ENCODE measurements at places on chromosomes 6 and 20.

GRCh38 chr6:106318851-106319250 lies 6.7 kb downstream of the ATG5 start:
- DNase-seq, result no peak

DNA sequence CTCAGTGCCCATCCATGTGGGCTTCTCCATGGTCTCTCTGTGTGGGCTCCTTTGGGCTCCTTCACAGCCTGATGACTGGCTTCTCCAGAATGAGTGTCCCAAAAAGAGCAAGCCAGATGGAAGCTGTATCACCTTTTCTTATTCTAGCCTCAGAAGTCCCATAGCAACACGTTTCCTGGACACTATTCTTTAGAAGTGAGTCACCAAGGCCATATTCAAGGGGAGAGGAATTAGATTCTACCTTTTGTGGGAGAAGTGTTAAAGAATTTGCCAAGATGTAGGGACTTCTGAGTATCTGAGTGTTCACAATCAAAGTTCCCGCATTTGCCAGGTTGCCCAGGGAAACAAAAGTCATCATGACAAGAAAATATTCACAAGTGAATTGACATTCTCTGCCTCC lies 20.7 kb upstream of the TBC1D22B start:
- DNase-seq, result no peak

DNA sequence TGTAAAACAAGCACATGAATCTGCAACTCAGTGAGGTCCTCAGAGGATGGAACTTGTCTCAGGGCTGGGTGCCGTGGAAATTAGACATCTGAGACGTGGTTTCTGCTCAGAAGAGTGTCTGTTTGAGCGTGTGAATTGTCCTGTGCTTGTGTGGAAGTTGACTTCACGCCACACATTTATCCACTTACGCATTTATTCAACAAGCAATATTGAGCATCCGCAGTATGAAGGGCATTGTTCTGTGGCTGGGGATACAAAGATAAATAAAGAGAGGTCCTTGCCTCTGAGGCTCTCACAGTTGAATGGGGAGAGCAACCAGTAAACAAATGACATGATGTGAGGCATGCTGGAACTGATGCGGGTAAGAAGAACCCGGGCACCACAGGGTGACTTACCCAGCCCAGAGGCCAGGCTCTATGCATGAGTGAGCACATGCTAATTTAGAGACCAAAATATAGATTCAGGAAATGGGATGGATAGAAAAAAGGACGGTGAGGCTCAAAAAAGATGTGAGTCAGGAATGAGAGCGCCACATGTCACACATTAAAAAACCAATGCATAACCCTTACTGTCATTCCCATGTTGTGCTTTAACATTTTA lies 60.4 kb downstream of the SOBP start:
- no peak for DNase-seq

GRCh38 chr6:92521553-92521952 lies 897.8 kb downstream of the EPHA7 start:
- no peak for DNase-seq

DNA sequence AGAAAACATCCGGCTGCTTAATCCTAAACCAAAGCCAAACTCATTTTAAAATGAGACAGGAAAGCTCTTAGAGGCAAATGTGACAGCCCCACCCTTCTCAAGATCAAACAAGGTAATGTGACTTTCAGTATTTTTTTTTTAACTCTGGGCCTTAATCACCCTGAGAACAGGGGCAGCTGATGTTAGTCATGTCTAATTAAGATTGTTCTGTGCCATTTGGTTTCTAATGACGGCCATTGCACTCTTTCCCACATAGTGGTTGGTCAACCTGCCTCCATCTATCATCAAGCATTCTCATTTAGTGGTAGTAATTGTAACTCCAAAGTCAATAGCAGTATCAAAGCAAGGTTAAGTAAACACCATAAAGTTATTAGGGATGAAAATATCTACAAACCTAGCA lies 191.6 kb upstream of the EXOC2 start:
- DNase-seq, result no peak

DNA sequence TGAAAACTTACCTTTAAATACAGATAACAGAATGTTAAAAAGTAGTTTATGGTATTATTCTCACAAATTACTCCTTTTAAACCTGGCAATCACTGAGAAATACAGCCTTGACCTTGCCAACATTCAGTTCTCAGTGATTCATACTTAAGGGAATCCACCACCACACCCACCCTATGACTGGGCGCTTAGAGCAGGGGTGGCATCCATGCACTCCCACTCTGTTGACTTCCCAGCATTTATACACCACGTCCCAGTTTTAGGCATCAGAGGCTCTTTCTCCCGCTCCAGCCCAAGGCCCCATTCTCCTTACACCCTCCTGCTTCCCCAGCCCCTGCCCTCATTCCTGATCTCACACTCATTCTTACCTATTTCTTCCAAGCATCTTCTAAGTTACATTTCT lies 16.3 kb downstream of the TRAF3IP2 start:
- DNase-seq, result no peak

DNA sequence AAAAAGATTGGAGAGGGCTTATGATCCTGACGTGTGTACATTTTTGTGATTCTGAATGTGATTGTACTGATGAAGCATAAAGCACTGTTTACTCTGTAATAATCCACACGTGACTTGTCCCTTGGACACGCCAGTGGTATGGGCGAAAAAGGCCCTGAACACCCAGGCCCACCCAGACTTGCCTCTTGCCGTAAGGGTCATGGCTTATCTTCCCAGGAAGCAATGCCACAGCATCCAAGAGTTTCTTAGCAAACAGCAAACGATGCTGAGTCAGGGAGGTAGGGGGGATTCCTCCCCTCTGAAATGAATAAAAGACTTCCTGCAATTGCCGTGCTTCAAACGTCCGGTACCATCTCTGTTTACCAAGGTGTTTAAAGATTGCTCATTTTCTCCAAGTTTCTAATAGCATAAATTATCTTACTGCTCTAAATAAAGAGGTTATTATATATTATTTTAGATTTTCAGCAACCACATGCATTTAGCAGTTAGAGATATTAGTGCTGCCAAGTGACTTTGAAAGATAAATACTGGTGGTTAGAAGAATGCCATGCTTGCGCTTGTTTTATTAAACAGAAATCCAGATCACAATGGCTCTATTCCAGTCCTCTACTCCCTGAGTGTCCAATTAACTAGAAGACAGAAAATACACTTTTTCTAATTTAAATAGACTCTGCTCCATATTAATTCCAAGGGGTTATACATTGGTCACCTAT lies 212.8 kb upstream of the CST7 start:
- DNase-seq, result no peak

DNA sequence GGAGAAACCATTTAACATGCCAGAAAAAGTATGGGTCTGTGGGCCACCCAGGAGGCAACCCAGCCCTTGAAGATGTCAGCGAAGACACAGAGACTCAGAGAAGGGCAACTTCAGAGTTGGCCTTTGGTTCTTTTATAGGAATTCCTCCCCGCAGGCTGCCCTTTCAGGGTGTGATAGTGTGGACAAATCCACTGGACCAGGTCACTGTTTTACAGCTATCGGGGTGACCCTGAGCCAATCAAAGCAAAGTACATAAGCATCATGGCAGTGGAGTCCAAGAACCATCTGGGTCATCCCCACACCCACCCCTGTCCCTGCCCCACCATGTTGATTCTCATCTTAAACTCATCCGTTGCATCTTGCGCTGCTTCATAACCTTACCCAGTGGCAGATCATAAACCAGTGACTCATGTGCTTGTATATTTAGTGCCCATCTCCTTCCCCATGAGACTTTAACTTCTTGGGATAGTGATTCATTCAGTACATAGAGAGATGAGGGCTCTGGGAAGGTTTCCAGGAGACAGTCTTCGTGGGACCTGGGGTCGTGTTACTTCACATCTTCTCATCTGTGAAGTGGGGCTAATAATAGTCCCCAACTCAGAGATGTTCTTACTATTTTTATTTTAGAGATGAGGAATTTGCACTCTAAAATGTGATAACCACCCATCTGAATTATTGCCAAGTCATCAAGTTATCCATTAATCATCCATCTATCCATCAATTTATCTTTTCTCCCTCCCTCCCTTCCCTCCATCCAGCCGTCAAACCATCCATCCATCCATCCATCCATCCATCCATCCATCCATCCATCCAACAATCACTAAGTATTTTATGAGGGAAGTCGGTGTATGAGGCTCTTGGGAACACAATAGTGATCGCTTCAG lies 51.0 kb downstream of the EDN3 start:
- no peak for DNase-seq

DNA sequence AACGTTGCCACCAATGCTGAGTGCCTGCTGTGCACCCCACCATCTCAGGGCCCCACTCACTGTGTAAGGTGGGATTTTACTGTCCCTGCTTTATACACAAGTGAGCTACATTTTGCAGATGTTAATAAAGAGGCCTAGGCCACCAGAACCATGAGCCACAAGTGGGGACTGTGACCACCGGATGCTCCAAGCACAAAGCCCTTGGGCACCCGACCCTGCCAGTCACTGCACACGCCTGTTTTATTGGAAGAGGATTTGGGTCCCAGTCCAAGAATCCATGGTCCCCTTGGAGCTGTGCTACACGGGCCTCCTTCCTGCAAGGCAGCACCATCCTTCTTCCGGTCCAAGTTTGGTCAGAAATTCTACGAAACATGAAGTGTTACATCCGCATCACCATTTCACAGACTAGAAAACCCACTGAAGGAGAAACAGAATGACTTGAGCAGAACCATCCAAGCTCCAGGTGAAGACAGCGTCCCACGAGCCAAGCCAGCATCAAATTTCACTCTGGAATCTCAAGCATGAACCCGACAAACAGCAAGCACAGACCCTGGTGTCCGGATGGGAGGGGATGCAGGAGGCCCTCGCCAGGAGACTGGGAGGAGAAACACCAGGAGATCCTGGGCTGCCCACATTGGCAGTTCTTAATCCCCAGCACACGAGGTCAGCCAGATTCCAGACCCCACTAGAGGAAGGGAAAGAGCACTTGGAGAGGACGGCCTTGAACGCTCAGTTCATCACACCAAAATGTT lies 226.9 kb downstream of the DLL1 start:
- DNase-seq, result no peak

DNA sequence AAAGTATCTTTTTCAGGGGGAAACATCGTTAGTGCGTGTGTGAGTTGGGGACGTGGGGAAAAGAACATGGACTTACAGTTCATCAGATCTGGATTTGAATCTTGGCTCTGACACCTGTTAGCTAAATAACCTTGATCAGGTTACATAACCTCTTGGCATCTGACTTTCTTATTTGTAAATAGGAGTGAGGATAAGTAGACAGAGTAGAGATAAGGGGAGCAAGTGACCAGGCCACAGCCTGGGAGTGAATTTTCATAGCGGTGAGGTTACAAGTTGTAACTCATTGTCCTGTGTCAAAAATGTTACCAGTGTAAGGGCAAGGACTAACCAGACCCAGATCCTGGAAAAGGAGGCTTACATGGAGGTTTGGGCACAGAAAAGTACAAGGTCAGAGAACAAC lies 733.5 kb upstream of the MMS22L start:
- no peak for DNase-seq

GRCh38 chr6:27531772-27532459 lies 59.0 kb upstream of the ZNF184 start:
- DNase-seq, result no peak

- no peak for DNase-seq
Measured at GRCh38 chr20:34654207-34654744, 22.6 kb downstream of the PIGU start.

DNA sequence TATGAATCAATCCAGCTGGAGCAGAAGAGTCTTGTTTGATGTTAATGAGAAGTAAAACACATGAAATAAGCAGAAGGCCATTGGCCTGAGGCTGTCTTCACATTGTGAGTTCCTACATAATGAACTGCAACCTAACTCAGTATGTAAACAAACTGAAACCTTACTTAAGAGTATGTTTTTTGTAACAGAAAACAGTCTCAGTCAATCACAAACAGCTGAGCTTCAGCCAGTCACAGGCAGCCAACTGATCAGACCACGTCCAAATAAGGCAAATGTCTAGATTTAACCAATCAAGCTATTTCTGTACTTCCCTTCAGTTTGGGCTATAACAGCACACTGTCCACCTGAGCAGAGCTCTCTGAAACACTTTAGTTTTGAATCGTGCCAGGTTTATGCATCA lies 234.7 kb downstream of the TRDN start:
- DNase-seq, result no peak

GRCh38 chr6:35922139-35922554 lies 1.2 kb upstream of the SRPK1 start:
- DNase-seq, result no peak

GRCh38 chr6:15901141-15902115 lies 227.5 kb upstream of the MYLIP start:
- DNase-seq, result no peak

GRCh38 chr6:144633886-144634285 lies 348.8 kb downstream of the UTRN start:
- DNase-seq, result no peak

GRCh38 chr20:63091901-63092659 lies 85.3 kb upstream of the BHLHE23 start:
- DNase-seq, result no peak

- peak; percentile 69 for DNase-seq
Measured at GRCh38 chr6:292506-293192, 362 bp downstream of the DUSP22 start.

DNA sequence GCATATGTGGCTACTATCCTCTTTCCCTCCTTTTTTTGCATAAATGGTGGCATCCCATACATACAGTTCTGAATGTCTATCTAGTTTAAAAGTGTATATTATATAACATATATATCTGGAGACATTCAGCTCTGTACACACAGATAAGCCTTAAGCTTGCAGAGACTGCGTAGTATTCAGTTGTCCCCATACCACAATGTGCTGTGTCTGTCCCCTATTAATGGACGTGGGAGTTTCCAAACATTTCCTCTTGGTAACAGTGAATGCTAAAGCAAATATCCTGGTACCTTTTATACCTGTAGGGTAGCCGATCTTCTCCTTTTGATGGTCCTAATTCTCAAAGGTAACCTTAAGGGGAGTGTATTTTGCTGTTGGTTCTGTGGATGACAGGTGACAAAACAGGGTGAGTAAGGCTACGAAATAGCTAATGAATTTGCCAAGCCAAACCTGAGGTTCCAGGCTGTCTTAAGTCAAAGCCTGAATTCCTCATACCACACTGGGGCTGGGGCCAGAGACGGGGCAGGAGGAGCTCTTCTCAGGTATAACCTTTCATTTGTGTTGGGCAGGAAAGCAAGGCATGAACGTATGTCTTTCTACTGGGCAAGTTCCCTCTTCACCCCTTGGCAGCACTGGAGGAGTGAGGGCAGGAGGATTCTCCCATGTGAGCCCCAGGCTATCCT lies 7.8 kb upstream of the C2 start:
- DNase-seq, result no peak

- DNase-seq, result no peak
Measured at GRCh38 chr20:2626853-2627541, 25.4 kb upstream of the NOP56 start.

DNA sequence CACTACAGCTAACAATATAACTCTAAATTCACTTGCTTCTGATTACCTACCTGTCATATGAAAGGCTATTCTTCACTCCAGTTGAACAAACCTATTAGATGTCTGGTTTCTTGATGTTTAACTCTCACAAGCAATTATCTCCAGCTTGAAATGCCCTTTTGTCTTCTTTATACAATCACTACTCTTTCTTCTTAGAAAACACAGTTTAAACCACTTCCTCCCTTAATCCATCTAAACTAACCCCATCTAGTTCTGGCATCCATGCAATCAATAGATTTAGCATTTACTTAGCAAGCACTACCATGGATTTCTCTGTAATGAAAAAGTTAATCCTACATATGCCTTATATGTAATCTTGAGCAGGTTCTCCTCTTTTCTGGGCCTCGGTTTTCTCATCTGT lies 127.3 kb downstream of the ATXN1 start:
- no peak for DNase-seq
